ENCODE measurements at places on chromosomes 2 and 18. TPM values are rescaled to one million over a fixed set of nuclear protein-coding genes. Genes with fewer than 3 reads are reported as not detected.

Gene ZSWIM2
- 0.63 TPM for total RNA-seq

Gene L3MBTL4
- total RNA-seq = 13.1 TPM

Gene NOL4
- total RNA-seq = 160 TPM

Gene ANKRD29
- 5.3 TPM for total RNA-seq

Gene ARHGAP15
- 19.4 TPM for total RNA-seq

Gene HOXD13
- not detected for total RNA-seq

Gene CNNM3
- total RNA-seq = 25.7 TPM

Gene PER2
- 10.0 TPM for total RNA-seq

Gene ADAM23
- 37.2 TPM for total RNA-seq

Gene NCKAP1
- total RNA-seq = 259 TPM

Data from parietal lobe (tissue), 2 donors.